CD14-positive monocyte (primary cell): ENCODE measurements at places on chromosomes 5 and 9.
A peak's percentile ranks its signal among the peaks of the same experiment; 100 is the strongest.

DNA sequence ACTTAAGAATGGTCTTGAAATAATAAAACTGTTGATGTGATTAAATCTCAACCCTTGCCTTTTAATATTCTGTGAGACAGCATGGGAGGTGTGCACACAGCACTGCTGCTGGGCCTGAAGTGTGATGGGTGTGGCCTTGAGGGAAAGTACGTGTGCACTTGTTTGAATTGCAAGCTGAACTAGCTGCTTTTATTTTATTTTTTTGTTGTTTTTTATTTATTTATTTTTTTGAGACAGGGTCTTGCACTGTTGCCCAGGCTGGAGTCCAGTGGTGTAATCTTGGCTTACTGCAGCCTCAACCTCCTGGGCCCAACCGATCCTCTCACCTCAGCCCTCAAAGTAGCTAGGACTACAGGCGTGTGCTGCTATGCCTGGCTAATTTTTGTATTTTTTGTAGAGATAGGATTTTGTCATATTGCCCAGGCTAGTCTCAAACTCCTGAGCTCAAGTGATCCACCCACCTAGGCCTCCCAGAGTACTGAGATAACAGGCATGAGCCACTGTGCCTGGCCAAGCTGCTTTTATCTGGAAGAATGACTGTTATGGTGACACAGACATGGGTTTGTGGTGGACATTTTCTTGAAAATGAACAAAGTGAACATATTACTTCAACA, 58.9 kb downstream of the GPR107 start:
- DNase-seq: no peak

DNA sequence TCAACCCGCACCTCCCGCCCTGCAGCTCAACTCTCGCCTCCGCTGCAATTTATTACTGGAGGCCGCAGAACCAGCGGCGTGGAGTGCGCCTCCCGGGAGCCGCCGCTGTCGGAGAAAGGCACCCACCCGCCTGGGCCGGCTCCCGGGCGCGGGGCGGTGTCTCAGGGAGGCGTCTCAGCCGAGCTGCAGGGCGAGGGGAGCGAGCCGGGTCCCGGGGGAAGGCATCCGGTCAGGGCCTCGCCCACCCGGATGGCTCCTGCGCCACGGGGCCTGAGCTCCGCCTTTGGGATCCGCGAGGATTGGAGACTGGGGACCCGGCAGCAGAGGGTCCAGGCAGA, 32.9 kb downstream of the TSPAN17 start:
- no peak for DNase-seq

DNA sequence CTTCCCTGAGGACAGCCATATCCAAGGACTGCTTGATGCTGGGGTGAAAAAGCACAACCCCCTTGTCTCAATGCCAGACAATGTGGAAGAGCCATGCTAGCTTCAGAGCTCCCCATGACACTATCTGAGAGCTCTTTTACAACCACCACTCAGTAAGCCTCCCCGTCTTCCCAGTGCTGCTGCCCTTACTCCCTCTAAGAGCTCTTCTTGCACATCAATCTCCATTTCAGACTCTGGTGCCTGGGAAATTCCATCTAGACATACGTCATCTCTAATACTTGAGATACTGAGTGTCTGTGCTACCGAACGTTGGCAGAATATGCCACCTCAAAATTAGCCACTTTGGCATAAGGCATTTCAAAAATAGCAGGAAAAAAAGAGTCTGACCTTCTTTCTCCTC, 94.5 kb downstream of the EDIL3 start:
- DNase-seq: no peak

GRCh38 chr5:88675708-88676636, 207.0 kb downstream of the MEF2C start:
- no peak for DNase-seq

- no peak for DNase-seq
Measured at GRCh38 chr9:38380230-38380871, 12.2 kb upstream of the ALDH1B1 start.

- DNase-seq: no peak
Measured at GRCh38 chr5:132365213-132365612, 4.3 kb upstream of the SLC22A5 start.

DNA sequence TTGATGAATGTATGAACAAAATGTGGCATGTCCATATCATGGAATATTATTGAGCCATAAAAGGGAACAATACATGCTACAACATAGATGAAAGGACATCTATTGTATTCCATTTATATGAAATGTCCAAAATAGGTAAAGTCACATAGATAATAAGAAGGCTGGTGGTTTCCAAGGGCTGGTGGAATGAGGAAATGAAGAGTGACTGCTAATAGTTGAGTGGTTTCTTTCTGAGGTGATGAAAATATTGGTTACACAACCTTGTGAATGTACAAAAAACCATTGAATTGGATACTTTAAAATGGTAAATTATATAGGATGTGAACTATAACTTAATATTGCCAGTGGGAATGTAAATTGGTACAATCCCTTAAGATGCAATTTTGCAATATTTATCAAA, 5.2 kb downstream of the ARSB start:
- DNase-seq: peak; percentile 40
